Activated naive CD4-positive, alpha-beta T cell (primary cell): ENCODE measurements at places on chromosomes 5 and 9.

GRCh38 chr9:18688581-18689565, 214.9 kb downstream of the ADAMTSL1 start:
- no peak for DNase-seq

- no peak for DNase-seq
These were observed 39.9 kb downstream of the WHRN start for GRCh38 chr9:114465417-114465816.

- no peak for DNase-seq
These were observed 16.9 kb upstream of the FER start for GRCh38 chr5:108730617-108731340.

DNA sequence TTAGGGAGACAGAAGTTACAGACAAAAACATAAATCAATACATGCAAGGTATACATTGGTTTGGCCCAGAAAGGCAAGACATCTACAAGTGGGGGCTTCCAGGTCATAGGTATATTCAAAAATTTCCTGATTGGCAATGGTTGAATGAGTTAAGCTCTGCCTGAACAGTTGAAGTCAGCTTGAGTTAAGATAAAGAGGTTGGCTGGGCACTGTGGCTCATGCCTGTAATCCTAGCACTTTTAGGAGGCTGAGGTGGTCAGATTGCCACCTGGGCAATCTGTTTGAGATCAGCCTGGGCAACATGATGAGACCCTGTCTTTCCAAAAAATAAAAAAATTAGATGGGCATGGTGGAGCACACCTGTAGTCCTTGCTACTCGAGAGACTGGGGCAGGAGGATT, 16.3 kb downstream of the TMC1 start:
- no peak for DNase-seq

- no peak for DNase-seq
These were observed 382.6 kb downstream of the RASEF start for GRCh38 chr9:82680179-82680935.
